Large intestine (tissue), 12 donors: ENCODE measurements at places on chromosomes 7 and 10.

DNA sequence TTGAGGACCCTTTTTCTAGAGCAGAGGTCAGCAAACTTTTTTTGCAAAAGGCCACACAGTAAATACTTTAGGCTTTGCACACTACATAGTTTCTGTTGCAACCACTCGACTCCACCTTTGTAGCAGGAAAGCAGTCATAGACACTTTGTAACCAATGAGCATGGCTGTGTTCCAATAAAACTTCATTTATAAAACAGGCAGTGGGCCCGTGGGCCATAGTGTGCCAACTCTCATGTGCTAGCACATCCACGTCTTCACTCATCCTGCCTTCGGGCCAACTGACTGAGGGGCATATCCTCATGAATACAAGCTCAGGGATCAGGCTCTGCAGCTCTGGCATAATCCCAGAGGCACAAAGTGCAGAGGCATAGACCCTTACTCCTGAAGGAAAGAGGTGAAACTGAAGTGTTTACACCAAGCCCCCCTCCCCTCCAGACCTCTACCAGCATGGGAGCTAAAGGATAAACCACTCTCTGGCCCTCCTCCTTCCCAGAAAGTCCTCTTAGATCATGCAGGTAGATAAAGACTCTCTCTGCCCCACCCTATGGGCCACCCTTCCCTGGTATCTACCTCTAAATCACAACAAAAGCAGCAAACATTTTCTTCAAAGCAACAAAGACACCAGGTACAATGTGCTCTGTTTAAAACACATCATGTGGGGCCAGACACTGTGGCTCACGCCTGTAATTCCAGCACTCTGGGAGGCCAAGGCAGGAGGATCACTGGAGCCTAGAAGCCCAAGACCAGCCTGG is 71.0 kb downstream of the DLG5 start:
- no peak for DNase-seq

DNA sequence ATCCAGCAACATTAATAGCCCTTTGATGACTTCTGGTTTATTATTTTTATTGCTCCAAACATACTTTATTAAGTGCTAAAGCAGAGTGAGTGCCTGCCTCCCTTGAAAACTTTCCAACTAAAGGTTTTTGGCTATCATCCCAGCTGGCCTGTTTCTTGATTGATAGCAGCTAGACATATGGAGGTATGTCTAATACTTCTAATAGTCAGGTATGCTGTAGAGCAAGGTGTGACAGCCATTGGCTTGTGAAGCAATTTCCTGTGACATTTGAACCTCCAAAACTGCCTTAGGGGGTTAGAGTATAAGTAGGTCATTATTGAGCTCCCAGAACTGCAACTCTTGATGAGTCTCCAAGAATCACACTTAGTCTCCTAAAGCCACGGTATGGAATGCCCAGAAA is 55.8 kb downstream of the LOXL4 start:
- no peak for DNase-seq

DNA sequence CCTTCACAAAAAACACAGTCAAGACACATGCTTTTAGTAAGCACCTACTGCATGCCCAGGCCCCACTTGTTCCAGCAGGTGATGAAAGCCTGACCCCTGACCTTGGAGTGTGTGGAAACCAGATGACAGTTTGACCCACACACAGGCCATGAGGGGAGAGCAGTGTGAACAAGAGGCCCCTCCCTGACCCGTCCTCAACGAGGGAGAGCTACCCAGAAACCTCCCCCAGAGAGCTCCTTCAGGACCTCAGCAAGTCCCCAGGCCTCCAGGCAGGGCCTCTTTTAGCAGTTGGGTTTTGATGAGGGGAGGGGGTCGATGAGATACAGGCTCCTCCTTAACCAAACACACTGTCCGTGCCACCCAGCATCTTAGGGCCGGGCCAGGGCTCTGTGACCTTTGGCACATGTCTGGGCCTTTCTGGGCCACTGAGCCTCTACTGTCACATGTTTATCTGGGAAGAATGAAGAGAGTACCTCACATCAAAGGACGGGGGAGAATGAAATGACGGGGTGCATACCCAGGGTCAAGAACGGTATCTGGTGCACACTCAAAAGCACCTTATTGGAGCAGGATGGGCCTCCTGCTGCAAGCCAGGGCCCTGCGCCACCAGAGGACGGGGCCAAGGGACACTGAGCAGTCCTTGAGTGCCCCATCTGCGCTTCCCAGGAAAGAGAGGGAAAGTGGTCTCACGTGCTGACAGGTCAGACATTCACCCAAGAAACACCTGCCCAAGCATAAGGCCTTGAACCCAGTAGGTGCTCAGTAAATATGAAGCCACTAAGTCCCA is 202.6 kb upstream of the ZMIZ1 start:
- DNase-seq = no peak

- no peak for DNase-seq
These were observed 109.8 kb upstream of the FAM180A start for GRCh38 chr7:135858379-135858778.

DNA sequence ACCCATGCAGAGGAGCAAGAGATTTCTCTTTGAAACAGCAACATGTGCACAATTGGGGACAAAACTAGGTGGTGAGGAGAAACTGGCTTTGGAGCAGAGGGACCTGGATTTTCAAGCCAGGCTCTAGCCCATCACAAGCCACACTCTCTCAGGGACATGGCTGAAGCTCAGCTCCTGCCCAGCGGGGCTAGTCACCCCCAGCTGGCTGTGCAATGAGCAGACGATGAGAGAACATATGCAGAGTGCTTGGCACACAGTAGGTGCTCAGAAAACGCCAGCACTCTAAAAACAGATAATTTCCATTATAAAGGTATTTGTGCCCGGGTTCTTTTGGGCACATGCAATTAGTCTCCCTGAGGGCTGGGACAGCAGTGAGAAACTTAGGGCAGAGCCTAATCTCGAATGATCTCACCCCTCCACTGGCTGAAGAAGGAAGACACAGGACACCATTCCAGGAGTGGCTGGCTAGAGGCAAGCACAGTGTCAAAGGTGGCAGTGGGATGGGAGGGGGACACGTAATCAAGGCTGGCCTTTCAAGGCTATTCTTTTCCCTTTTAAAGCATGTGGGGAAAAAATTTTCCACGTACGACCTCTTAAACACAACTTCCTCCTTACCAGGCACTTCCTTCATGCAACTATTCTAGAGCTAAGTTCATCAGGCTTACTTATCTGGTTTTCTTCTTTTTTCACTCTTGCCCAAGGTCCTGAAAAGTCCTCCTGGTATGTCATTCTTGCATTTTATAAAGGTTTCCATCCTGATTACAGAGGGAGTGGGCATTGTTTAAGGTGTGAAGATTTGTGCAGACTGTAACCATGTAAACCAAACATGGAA is 15.1 kb downstream of the FAM53B start:
- no peak for DNase-seq

DNA sequence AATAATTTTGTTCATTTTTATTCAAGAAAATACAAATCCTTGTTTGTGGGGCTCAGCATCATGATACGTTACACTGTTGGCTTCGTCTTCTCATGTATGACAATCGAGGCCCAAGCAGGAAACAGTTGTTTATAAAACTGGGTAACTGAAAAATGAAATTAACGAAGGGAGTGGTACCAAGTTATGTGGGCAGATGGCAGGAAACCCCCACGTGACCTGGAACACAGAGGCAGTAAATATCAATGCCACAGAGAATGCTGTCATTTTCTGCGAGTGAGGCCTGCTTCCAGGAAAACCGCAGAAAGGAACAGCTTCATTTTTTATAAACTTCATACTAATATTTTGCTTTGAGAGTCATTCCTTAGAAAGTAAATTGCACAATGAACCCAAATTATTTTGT is 201.0 kb upstream of the ADARB2 start:
- DNase-seq = no peak

DNA sequence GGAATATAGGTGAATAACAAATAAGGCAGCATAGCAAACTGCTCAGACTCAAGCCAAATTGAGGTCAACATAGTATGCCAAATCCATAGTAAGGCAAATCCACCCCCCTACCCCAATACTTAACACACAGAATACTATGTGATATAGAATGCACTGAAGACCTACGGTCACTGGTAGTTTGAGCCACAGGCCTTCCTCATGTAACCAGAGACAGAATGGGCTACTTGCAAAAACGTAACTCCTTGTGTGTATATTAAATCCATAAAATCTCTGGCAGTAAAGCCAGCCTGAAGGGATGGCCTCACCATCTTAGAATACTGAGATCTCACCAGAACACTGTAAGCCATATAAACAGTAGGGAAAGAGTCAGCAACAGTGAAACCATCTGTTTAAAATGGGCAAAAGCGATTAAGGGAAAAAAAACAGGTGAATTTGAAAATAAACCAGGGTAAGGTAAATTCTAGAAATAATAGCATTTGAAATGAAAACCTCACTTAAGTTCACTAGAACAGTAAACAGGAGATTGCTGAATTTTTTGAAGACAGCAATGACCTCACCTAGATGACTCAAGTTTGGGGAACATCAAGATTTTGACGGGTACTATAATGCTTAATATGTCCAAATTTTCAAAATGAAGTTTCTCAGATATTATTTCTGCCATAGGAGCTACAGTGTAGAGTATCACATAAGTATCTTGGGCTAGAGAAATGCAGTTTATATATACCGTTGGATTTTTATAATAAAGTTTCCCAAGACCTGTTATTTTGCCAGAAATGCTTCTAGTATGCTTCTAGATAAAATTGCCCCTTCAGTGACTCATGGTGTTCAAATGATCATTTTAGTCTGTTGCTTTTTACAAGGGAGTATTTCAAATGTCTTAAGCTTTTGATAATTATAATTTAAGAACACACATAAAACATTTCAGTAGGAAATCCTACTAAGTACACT is 13.9 kb downstream of the HNRNPA2B1 start:
- DNase-seq = no peak

DNA sequence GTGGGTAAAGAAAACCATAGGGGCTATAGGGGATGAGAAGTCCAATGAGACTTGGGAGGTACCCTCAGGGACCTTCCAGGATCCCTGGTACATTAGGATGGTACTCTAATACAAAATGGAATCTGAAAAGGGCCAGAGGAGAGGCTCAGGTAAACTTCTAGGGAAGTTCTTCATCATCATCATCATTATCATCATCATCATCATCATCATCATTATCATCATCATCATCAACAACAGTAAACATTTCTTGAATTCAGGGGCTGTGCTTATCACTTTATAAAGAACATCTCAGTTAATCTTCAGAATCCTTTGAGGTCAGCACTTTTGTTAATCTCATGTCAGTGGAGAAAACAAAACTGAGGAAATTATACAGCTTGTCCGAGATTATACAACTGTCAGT is 50.1 kb downstream of the PLPP4 start:
- no peak for DNase-seq

- DNase-seq = peak; percentile 64
These were observed 3.9 kb upstream of the CD36 start for GRCh38 chr7:80634505-80634904.

GRCh38 chr7:151810441-151811232 is 66.3 kb downstream of the PRKAG2 start:
- no peak for DNase-seq

DNA sequence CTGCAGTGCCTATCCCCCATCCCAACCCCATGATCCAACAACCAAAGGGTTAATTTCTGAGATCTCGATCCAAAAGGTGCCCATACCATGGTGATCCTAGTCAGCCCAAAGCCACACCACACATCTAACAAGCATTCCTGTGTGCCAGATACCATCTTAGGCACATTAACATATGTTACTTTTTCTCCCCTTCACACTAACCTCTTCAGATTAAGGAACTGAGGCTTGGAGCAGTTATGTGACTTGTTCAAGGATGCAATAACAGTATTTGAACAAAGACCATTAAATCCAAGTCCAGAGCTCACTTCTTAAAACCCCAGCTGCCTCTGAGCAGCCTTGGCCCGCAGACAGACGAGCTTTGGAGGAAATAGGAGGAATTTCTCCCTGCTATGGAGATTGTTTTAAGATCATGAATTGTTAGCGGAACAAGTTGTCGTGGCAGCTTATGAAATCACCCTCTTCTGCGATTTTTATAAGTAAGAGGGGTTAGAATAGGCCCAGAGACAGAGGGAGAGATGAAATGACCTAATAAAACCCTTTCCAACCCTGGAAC is 327.2 kb downstream of the KCNMA1 start:
- DNase-seq = no peak

- peak; percentile 97 for DNase-seq
These were observed 23.3 kb downstream of the CYP17A1 start for GRCh38 chr10:102813734-102814452.

- DNase-seq = no peak
These were observed 38.1 kb upstream of the CPN1 start for GRCh38 chr10:100119726-100120125.

DNA sequence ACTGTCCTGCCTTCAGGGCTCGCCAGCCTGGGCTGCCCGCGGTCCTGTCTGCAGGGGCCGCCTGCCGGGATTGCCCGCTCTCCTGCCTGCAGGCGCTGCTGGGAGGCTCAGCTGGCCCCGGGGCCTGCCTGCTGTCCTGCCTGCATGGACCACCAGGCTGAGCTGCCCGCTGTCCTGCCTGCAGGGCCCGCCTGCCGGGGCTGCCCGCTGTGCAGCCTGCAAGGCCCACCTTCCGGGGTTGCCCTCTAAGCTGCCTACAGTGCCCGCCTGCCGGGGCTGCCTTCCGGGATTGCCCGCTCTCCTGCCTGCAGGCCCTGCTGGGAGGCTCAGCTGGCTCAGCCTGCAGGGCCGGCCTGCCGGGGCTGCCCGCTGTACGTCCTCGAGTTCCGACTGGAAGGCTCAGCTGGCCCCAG is 164.4 kb downstream of the GLRX3 start:
- peak; percentile 6 for DNase-seq

- no peak for DNase-seq
These were observed 207.3 kb downstream of the HGF start for GRCh38 chr7:81562581-81562980.

GRCh38 chr7:34761627-34762026 is 103.6 kb downstream of the NPSR1 start:
- no peak for DNase-seq

- DNase-seq = no peak
These were observed 292.6 kb upstream of the MKI67 start for GRCh38 chr10:128418819-128419218.

DNA sequence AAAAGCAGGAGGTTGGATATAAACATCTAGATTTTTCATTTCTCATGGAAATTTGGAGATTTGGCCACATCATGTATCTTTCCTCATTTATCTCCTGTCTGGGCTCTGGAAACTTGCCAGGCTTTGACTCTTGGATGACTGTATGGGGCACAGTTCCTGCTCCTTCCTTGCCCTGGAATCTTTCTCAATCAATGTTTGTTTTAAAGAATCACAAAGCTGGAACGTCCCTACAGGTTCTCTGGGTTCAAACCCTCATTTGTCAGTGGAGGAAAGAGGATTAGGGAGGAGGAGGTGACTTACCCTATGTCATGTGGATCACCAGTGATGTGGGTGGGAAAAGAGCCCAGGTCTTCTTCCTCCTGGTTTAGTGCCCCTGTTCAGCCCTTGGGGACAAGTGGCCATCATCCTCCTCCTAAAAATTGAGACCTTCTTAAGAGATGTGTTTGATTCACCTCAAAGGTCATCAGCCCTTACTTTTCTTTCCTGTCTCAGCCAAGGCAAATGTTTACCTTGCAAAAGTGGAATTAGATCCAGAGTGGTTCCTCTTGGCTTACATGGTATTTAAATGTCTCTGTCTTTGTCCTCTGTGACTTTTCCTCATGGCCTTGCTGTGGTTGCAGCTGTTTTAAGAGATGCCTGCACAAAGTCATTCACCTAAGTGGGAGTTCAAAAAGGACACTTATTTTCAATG is 38.8 kb upstream of the PDZD8 start:
- no peak for DNase-seq

- no peak for DNase-seq
These were observed 112.5 kb upstream of the ANKRD1 start for GRCh38 chr10:91033324-91033950.
